Hematopoietic multipotent progenitor cell treated with erythropoietin and hydrocortisone succinate and interleukin-3 and kit ligand, for 6 days (in vitro differentiated cells): ENCODE measurements at places on chromosomes 3 and 15.
A peak's percentile ranks its signal among the peaks of the same experiment; 100 is the strongest.

- no peak for DNase-seq
These were observed 116.8 kb downstream of the FBLN2 start for GRCh38 chr3:13665582-13666226.

GRCh38 chr3:10582733-10583132 lies 77.3 kb upstream of the ATP2B2 start:
- DNase-seq, result no peak

DNA sequence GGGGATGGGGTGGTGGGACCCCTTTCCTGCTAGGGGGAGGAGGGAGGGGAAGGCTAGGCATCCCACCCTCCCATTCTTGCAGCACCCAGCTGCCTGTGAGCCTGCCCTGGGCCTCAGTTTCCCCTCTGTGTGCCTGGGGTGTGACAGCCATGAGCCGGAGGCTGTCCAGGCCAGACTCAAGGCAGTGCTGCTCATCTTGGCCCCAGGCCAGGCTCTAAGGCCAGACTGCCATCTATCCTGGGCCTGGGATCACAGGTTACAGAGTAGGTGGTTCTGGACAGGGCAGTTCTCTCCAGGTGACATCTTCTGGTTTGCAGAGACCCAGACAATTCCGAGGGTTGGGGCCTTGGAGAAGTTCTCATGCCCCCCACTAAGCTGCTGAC lies 3.3 kb upstream of the VILL start:
- no peak for DNase-seq

DNA sequence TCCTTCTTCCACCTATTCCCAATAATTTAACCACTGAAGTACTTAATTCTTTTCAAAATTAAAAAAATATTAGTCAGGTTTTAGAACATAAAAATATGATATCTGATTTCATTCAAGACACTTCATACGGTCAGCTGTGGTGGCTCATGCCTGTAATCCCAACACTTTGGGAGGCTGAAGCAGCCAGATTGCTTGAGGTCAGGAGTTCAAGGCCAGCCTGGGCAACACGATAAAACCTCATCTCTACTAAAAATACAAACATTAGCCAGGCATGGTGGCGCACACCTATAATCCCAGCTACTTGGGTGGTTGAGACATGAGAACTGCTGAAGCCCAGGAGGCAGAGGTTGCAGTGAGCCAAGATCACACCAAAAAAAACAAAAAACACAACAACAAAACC lies 56.7 kb downstream of the NBEAL2 start:
- DNase-seq, result no peak

DNA sequence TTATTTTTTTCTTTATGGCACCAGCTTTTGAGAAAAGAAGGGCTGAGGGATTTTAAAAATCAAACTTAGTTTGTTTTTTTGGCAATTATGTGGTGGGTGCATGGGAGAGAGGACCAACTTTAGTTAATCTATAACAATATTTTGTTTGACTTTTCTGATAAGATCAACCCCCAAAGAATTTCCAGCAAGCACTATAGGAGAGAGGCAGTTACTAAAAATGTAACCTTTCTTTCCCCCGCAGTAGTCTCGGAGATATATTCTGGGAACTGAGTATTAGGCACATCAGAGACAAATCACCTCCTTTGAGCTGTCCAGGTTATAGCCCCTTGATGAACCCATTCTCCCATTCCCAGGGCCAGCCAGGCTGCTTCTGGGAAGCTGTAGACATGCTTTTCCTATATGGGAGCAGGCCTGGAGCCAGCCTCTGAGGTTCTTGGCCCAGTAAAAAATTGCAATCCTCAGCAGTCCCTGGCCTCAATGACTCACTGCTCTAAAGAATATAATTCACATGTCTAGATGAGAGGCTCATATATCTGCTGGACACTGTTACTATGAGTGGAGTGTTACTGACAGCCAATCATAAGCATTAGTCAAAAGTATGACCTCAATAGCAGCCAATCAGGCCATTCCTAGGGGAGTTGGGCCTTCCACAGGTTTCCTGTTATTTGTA lies 138.3 kb upstream of the AGBL1 start:
- DNase-seq, result no peak

DNA sequence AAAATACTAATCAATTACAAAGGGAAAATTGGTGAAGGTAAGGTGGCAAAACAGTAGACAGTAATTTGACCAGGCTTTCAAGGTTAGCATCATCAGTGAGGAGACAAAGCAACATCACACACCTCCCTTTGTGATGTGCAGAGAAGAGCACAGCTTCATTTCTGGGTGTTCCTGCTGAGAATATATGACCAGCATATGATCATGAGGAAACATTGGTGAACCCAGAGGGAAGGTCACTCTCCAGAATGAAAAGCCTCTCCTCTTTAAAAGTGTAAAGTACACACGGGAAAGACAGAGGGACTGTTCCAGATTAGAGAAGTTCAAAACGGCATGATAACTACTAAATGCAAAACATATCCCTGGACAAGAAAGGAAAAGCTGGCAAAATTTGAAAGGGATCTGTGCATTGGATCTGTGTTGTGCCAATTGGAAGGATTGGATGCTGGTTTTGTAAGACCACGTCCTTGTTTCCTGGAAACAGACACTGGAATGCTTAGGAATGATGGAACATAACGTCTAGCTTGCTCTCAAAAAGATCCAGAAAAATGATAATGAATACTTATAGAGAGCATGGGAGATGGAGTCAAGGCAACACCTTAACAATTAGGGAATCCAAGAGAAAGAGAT lies 80.6 kb upstream of the MITF start:
- no peak for DNase-seq

- DNase-seq, result peak; percentile 37
These were observed 186.7 kb downstream of the NLGN1 start for GRCh38 chr3:173584093-173584837.
